ENCODE measurements at places on chromosomes 13 and 19.

DNA sequence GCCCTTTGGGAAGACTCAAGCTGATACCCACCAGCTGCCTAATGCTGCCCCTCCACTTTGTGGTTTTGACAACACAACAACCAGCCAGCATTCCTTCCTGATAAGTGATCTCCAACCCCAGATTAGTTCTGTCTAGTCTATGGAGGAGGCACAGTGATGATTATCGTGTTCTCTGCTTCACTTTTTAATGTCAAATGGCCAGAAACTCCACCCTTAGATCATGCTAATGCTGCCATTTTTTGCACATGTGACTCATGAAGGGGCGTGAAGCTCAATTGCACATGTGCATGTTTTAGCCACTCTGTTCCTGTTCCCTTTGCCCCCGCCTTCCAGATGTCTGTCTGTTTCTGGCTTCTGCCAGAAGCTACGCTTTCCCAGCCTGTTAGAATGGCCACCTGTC lies 199.8 kb downstream of the COG6 start:
- DNase-seq: no peak

DNA sequence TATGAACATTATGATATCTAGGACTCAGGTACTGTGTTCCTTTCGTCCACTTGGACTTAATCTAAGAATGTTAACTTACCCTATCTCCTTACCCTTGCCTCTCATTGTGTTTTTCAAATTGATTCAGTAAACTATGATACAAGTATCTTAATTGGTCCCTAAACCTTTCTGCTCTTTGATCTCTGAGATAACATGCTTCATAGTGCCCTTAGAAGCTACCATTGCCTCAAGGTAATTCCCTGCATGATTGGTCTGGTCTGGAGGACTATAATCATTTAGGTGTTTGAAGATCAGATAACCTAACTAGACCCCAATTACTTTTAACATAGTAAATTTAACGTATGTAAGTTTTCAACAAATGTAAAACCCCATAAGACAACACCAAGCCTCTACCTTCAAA lies 169.9 kb upstream of the NBEA start:
- DNase-seq: no peak

- no peak for DNase-seq
Measured at GRCh38 chr13:107753748-107754147, 461.6 kb downstream of the LIG4 start.

GRCh38 chr13:82702513-82702912 lies 1179.8 kb downstream of the SLITRK1 start:
- DNase-seq: no peak

- no peak for DNase-seq
Measured at GRCh38 chr13:25347151-25347550, 24.6 kb upstream of the ATP8A2 start.

DNA sequence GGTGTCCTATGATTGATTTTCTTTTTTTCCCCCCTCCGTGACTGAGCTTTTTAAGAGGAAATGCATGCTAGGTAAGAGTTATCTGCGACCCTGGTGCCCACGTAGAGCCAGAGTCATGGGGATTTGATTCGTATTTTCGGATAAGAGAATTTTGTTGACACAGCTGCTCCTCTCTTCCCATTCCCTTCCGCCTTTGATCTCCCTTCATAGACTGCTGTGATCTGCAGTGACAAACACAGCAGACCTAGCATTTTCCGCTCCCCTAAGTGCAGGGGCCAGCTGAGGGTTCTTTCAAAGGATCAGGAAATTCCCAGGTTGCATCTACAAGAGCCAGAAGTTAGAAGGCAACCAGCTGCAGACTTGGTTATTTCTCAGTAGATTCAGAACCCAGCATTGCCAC lies 70.5 kb downstream of the ZNF568 start:
- DNase-seq: peak; percentile 71

GRCh38 chr13:27667946-27668345 lies 46.3 kb downstream of the POLR1D start:
- no peak for DNase-seq

- DNase-seq: no peak
Measured at GRCh38 chr19:50563597-50563996, 4.6 kb downstream of the LRRC4B start.

GRCh38 chr13:48070942-48071341 lies 24.0 kb downstream of the MED4 start:
- no peak for DNase-seq

DNA sequence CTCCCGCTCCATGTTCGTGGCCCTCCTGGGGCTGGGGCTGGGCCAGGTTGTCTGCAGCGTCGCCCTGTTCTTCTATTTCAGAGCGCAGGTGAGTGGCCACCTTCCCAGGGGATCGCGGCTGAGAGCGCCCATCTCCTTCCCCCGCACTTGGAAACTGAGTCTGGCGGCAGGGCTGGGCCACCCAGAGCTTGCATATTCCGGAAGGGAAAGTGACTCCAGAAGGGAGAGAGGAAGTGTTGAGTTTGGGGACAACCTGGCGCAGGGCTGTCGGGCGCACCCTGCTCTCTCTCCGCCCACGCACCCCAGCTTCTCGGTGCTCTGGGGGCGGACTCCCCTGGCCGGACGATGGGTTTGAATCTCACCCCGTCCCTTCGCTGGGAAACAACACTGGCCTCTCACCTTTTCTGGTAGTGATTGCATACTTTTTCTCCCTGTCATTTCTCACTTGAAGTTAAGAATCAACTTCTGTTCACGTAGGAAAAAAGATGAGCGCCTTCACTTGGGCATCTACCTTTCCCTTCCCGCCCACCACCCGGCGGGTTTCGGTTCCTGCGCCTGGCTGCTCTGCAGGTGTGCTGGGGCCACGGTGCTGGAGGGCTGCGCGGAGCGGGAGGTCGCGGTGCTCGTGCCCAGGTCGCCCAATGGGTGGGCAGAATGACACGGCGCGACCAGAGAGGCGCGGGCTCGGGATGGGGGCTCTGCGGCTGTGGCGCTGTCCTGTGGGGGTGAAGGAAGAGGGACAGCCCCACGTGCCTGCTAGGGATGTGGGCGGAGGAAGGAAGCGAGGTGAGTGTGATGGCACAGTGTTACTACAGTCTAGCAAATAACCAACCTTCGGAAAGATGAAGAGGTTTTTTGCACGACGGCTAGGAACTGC lies 721 bp downstream of the TNFSF11 start:
- no peak for DNase-seq

- no peak for DNase-seq
Measured at GRCh38 chr13:62432906-62433305, 1017.3 kb upstream of the PCDH20 start.

- DNase-seq: no peak
Measured at GRCh38 chr13:70370924-70371323, 262.7 kb upstream of the KLHL1 start.
